EH (cell line): ENCODE measurements at places on chromosomes 13 and 19.

GRCh38 chr13:51370811-51371210 lies 31.3 kb downstream of the SERPINE3 start:
- no peak for DNase-seq

DNA sequence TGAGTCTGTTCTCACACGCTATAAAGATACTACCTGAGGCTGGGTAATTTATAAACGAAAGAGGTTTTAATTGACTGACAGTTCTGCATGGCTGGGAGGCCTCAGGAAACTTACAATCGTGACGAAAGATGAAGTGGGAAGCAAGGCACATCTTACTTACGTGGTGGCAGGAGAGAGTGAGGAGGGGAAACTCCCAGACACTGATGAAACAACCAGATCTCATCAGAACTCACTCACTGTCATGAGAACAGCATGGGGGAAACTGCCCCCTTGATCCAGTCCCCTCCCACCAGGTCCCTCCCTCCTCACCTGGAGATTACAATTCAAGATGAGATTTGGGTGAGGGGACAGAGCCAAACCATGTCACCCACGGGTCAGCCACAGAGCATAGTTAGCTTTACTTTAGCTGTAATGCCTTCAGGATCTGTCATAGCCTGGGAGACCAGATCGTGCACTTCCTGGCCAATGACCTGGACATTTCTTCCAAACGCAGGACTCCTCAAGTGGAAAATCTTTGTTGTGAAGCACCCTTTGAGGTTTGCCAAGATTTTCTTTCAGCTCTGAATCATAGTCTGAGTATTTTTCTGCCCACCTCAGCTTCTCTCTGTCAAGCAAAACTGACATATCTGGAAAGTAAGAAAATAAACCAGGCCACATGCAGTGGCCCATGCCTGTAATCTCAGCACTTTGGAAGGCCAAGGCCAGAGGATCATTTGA lies 25.2 kb upstream of the HIF3A start:
- DNase-seq = peak; percentile 91

DNA sequence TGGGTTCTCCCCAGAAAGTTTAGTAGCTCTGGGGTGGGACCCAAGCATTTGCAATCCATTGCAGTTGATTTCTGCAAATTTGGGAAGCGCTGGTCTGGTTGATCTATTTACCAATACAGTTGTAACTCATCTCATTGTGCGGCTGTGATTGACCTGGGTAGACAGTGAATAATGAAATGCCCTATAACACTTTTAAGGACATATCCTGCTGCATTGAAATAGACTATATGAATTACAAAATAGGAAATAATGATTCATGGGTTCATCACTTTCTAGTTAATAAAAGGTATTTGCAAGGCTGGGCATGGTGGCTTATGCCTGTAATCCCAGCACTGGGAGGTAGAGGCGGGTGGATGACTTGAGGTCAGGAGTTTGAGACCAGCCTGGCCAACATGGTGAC lies 59.0 kb upstream of the FARP1 start:
- DNase-seq = peak; percentile 41

- peak; percentile 56 for DNase-seq
Measured at GRCh38 chr19:38134540-38135149, 89.4 kb downstream of the DPF1 start.

DNA sequence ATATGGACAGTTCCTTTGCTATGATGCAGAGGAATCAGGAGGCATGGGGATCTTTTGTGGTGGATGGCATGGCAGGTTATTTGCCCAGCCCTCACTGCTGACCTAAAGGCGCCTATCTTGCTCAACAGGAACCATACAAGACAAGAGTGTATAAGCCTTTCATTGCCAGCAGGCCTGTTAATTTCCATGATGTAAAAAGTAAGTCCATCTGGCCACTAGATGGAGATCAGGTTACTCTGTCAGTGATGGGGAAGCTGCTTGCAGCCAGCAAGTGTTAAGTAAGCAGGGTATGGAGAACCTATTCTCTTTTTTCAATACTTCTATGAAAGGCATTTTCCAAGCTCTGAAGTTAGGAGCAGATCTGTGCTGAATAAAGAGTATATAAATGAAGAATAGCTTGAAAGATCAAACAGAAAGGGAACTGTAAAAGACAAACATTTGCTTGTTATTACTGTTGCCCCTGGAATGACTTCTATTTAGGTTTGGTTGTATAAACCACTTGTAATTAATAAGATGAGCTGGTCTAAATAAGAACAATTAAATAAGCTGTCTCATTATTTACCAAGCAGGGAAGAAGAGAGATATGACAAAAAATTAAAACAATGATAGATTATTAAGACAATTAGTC lies 210.9 kb downstream of the RGCC start:
- DNase-seq = peak; percentile 91

DNA sequence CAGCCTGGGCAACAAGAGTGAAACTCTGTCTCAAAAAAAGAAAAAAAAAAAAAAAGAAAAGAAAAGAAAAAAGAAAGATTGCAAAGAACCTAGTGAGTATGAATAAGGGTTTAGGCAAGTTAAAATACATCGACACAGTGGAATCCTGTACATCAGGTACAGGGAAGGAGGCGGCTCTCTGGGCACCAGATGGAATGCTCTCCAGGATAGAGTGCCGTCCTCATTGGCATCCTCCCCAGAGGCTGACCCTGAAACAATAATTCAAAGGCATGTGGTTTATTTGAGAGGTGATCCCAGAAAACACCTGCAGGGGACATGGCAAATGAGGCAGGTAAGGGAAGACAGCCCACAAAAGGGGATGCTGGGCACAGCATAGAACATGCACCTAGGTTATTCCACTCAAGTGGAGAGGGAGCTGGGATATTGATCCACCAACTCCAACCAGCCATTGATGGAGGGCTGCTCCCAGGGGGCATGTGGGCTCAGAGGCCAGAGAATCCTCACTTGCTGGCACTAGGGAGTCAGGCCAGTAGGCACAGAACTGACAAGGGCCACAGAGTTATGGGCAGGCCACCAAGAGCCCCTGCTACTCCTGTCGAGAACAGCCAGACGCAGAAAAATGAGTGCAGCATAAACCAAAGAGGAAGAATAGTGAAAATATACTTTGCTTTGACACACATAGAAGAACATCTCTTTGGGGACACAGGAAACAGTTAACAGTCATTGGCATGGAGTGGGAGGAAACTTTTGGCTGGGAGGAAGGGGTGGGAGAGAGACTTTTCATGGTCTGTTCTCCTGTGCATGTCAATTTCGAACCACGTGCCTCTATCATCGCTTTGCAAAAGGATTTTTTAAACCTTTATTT lies 4.2 kb downstream of the TSPAN16 start:
- no peak for DNase-seq

DNA sequence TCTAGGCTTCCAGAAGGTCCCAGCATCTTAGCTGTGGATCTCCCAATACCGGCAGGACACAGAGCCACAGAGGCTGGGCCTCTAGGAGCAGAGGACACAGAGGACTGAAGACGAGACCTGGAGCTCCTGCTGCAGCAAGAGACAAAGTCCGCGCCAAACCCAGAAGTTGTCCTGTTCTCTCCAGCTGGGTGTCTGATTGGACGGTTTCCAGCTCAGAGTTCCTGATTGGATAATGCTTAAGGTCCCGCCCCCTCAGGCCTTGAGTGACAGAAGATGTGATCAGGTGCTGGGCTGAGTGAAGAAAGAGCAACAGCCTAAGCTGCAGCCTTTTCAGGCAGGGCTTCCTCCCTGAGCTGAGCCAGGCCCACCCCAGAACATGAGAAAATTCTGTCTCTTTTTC lies 59.9 kb upstream of the ZNF85 start:
- DNase-seq = no peak

- DNase-seq = no peak
Measured at GRCh38 chr19:1857648-1858326, 5.6 kb downstream of the KLF16 start.

DNA sequence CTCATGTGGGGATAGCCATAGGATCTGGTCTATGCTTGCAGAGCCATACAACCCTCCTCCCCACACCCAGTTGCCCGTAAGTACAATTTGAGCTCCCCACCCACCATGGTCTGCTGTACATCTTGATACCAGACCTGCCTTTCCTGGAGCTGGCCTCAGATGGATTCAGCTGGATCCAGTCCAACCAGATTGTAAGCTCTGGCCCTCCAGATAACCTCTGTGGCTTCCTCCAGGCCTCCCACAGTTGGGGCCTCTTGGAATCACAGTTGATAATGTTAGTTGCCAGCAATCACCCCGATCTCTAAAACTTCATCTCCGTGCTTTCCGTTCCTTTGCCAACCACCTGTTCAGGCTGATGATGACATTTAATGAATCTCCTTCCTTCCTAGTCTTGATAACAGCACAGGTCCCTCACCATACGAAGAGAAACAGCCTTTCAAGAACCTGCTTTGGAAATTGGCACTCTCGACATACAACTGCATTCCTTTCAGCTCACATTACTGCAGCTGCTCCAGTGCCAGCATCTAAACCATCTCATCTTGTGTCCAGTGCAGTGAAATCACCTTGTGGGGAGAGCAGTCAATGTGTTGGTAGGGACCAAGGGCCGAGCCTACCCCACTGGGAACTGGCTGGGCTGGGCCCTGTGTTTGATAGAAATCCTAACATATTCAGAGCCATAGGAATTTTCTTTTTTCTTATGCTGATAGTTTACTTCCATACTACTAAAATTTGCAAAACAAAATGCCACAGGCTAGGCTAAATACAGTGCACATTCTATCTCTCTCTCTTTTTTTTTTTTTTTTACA lies 15.1 kb upstream of the FOXO1 start:
- no peak for DNase-seq
